ENCODE measurements at places on chromosomes 5 and 9.

GRCh38 chr5:143200781-143201398, 202.6 kb downstream of the NR3C1 start:
- no peak for DNase-seq

- DNase-seq, result no peak
These were observed 4.5 kb upstream of the POU4F3 start for GRCh38 chr5:146334074-146334533.

DNA sequence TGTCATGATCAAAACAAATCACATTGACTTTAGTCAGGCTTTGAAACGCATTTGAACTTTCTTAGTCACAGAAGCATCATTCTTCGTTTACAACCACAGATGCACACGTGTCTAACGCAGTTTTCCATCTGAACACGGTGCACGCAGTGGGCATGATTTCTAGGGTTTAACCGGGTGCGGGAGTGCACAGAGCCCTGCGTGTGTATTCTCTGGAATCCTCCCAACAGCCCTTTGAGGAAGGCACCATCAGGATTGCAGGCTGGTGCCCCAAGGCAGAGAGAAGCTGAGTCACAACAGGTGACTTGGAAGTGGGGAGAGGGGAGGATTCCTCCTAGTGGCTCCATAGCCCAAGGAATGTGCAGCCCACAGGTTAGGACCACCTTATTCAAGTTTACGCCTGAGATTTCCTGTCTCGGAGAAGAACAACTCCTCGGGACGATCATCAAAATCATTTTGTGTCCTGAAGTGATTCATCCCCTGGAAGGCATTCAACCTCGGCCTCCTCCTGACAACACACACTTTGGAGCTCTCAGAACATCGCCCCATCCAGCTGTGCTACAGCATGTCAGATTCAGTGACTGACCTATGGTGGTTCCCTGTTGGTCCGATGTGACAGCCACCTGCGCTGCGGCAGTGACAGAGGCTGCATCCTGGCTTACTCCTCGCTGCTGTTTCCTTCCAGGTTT, 13.1 kb downstream of the ROPN1L start:
- DNase-seq, result no peak

DNA sequence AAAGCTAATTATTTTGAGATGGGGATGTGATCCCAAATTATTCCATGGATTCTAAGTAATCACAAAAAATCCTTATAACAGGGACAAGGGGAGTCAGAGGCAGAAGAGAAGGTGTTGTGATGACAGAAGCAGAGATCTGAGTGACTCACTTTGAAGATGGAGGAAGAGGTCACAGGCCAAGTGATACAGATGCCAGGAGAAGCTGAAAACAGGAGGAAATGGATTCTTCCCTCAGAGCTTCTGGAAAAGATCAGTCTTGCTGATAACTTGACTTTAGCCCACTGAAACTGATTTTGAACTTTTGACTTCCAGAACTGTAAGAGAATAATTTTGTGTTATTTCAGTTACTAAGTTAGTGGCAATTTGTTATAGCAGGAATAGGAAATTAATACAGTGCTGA, 105.3 kb downstream of the GCNT1 start:
- DNase-seq, result no peak

GRCh38 chr5:72325566-72326305, 5.6 kb downstream of the PTCD2 start:
- no peak for DNase-seq

DNA sequence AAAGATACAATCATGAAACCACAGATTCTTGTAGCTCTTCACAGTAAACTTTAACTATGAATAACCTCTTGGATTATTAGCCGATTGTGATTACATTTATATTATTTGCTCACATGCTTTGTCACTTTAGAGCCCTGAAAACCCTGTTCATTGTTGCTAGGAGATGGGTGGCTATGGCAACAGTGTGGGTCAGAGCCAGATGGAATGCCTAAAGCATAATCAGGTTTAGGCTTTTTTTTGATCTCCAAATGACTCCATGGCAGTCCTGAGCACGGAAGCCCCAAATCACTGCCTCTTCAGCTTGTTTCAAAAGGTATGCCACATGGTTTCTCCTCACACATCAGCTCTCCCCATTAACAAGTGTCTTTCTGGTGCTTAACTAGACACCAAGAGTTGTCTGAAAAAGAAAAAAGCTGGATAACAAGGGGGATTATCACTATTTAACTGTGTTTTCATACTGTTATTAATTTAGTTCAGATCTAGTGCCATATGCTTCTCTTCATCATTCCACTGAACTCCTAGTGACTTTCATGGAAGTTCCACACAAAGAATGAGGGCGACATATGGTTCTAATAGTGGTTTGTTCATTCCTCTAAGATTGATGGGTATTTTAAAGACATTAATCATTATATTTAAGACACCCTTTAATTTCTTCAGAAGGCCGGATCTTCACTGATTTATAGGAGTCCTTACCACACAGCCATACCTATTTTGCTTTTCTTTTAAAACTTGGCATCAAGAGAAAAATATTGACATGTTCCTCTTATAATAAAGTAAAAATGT, 88.8 kb upstream of the PAM start:
- DNase-seq, result no peak

GRCh38 chr5:168770036-168770498, 190.9 kb upstream of the PANK3 start:
- no peak for DNase-seq

GRCh38 chr5:134037160-134037559, 32.4 kb upstream of the VDAC1 start:
- no peak for DNase-seq

DNA sequence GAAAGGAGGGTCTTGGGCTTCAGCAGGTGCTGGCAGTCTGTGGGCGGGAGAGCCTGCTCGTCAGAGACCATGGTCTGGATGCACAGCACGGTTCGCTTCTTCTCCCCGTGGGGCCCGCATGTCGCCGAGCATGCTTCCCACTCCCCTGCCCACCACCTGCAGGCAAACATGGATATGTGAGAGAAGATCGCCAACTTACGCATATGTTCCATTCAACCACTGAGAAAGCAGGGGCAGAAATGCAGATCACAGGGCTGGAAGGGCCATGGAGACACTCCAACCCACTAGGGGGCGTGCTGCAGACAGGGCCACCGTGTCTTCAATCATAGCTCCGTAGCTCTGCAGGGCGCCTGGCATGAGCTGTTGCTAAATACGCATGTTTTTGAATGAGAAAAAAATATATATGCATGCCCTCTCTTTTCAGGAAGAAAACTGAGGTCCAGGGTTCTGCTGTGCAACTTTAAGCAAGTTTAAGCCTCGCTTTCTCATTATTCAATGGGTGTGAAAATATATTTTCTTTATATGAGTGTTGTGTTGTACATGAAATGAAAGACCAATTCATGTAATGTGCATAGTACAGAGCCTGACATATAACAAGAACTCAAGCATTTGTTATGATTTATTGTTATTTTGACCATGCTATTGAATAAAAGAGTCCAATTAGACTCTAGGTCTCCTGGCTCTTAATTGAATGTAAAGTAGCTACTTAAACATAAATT, 148.0 kb downstream of the TARS1 start:
- no peak for DNase-seq

GRCh38 chr5:91052977-91053740, 330.0 kb downstream of the ARRDC3 start:
- DNase-seq, result no peak

GRCh38 chr9:120970244-120970643, 43.6 kb upstream of the TRAF1 start:
- DNase-seq, result no peak
